ENCODE measurements at places on chromosomes 2 and 18.

- DNase-seq, result no peak
These were observed 98.2 kb downstream of the EIPR1 start for GRCh38 chr2:3279236-3279960.

GRCh38 chr2:215137741-215138340 lies 585 bp downstream of the ABCA12 start:
- DNase-seq, result no peak

- DNase-seq, result no peak
These were observed 15.1 kb downstream of the MYCN start for GRCh38 chr2:15955232-15955988.

- no peak for DNase-seq
These were observed at the start of gene OBSL1 for GRCh38 chr2:219571311-219572236. TSS of gene OBSL1 (minus strand) at chr2:219571539. CDS start at chr2:219571232, 307 bp downstream.

- DNase-seq, result no peak
These were observed 929.2 kb downstream of the SLC4A3 start for GRCh38 chr2:220556658-220557057.

DNA sequence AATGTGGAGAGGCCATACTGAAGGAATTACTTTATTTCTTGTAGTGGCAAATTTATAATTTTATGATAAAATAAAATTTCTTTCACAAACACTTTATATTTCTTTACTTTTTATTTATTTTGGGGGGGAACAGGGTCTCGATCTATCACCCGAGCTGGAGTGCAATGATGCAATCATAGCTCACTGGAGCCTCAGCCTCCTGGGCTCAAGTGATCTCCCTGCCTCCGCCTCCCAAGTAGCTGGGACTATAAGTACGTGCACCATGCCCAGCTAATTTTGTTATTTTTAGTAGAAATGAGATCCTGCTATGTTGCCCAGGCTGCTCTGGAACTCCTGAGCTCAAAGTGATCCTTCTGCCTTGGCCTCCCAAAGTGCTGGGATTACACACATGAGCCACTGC lies 59.6 kb downstream of the SOS1 start:
- DNase-seq, result no peak

GRCh38 chr2:128306081-128306930 lies 12.4 kb downstream of the HS6ST1 start:
- DNase-seq, result no peak

GRCh38 chr18:74652392-74652988 lies 54.8 kb downstream of the ZNF407 start:
- no peak for DNase-seq

- no peak for DNase-seq
These were observed 58.7 kb upstream of the STAM2 start for GRCh38 chr2:152234277-152234676.

GRCh38 chr2:67977464-67977863 lies 85.3 kb downstream of the C1D start:
- no peak for DNase-seq

- no peak for DNase-seq
These were observed 13.4 kb downstream of the UBXN2A start for GRCh38 chr2:23953625-23954024.

- no peak for DNase-seq
These were observed 51.9 kb downstream of the LRPPRC start for GRCh38 chr2:43943809-43944452.

DNA sequence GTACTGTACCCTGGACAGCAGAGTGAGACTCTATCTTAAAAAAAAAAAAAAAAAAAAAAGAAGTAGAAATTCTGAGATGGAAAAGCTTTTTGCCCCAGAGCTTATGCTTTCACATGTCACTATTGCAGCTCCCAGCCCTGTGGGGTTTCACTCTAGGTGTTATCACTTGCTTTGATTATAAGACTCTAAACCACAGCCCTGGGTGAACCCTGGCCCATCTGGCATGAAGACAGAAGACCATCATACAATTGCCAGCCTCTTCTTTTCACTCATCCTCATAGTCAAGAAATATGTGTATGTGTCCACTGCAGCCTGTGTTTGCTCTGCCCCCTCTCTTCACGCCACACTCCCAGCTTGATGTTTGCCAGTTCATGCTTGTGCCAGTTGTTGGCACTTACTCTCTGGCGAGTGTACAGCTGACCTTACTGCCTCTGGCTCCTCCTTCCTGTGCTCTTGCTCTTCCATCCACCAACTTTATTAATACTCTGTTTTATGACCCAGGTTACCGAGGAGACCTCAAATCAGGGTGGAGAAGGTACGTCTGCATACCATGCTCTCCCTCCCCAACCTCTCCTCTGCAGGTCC lies 136.7 kb upstream of the NCK2 start:
- DNase-seq, result no peak

GRCh38 chr2:68319398-68320117 lies at the start of gene CNRIP1:
TSS of gene CNRIP1 (minus strand) at chr2:68319949. CDS start at chr2:68319400, 549 bp downstream.
- no peak for DNase-seq

GRCh38 chr2:168633200-168633599 lies 169.2 kb upstream of the NOSTRIN start:
- no peak for DNase-seq

- no peak for DNase-seq
These were observed 676.4 kb upstream of the CHAC2 start for GRCh38 chr2:53091183-53091582.

DNA sequence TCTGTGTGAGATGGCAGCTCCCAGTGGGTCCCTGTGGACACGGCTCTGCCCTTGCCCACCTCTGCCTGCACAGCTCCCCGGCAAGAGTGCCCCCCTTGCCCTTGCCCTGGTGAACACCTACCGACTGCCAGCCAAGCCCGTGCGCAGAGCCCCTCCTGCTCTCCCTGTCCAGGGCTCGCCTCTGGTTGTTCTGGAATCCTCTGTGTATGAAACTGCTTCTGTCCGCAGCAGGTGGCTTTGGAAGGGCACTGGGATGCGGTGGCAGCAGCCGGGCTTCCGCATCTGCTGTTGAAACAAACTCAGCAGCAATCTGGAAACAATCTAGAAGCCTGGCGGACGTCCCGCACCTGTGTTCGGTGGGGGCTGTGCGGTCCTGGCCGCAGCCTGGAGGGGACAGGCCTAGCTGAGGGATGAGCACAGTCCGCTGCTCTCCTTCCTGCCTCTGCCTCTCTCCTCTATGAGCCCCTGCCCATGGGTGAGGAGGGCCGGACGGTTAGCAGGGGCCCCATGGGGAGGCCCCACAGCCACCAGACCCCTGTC lies 34.0 kb upstream of the KLF11 start:
- DNase-seq, result no peak

DNA sequence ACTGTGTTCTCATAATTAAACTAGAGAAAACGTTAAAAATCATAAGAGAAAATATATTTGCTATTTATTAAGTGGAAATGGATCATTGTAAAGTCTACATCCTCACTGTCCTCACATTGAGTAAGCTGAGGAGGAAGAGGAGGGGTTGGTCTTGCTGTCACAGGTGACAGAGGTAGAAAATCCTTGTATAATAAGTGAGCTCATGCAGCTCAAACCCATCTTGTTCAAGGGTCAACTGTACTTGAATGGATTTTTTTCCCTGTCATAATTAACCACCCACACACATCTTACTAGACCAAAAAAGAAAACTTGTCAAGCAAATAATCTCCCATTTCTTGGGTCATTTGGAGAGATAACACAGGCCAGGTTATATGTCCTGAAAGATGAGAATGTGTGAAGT lies 231.2 kb downstream of the NEDD4L start:
- no peak for DNase-seq

GRCh38 chr2:55045780-55046179 lies 4.5 kb downstream of the RTN4 start:
- DNase-seq, result no peak

DNA sequence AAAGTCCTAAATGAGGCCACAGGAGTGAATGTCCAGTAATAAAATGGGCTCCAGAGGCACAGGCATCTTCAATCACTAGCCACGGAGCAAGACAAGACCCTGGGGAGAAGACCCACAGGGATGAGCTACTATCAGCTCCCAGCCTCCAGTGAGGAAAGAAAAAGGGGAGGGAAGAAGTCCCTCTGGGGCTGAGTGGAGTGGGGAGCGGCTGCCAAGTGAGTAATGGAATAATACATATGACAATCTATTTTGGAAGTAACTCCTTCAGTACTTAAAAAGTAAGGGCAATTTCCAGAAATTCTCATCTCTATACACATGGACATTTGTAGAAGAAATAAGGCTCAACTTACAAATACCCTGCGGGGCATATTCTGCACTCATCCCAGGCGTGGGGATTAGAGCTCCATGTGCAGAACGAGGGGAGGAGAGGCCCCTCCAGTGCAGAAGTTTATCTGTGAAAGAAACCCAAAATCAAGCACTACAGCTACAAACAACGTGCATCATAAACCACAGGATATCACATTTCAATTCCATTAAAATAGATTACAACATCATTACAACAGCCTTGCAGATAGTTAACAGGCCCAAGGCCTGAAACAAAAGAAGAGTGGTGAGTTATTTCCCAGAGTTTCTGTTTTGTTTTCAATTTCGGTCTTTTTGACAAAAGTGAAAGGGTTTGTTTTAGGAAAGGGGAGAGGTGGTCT lies 84.9 kb downstream of the BCL11A start:
- no peak for DNase-seq

Data from activated CD4-positive, alpha-beta memory T cell treated with anti-CD3 and anti-CD28 coated beads for 36 hours (primary cell).